ENCODE measurements at places on chromosomes 11 and 22. TPM values are rescaled to one million over a fixed set of nuclear protein-coding genes. Genes with fewer than 3 reads are reported as not detected.

MMP7 gene
- not detected for total RNA-seq

- H3K27ac ChIP-seq: no peak overlapping the region
- no peaks in the 10 kb centered on the region for H3K36me3 ChIP-seq
Observed at GRCh38 chr11:120254788-120255518, 15.0 kb downstream of the POU2F3 start.

GRCh38 chr22:17315310-17315709, 54.0 kb upstream of the CECR2 start:
- H3K27ac ChIP-seq: no peak overlapping the region
- H3K4me1 ChIP-seq: peaks cover 18% of the 10 kb centered on the region
- H3K36me3 ChIP-seq: no peaks in the 10 kb centered on the region
- peaks cover 3% of the 10 kb centered on the region for H3K27me3 ChIP-seq

SLCO2B1 gene
- total RNA-seq: not detected

- peaks cover 18% of the 10 kb centered on the region for H3K27me3 ChIP-seq
- no peak overlapping the region for H3K4me3 ChIP-seq
- no peaks in the 10 kb centered on the region for H3K36me3 ChIP-seq
- DNase-seq: no peak
Observed at GRCh38 chr22:18021431-18021830, 2.9 kb downstream of the MICAL3 start.

ZDHHC8 gene
- total RNA-seq: 119 TPM

POLD4 gene
- 15.4 TPM for total RNA-seq

DYNC2H1 gene
- total RNA-seq: 9.7 TPM

DNA sequence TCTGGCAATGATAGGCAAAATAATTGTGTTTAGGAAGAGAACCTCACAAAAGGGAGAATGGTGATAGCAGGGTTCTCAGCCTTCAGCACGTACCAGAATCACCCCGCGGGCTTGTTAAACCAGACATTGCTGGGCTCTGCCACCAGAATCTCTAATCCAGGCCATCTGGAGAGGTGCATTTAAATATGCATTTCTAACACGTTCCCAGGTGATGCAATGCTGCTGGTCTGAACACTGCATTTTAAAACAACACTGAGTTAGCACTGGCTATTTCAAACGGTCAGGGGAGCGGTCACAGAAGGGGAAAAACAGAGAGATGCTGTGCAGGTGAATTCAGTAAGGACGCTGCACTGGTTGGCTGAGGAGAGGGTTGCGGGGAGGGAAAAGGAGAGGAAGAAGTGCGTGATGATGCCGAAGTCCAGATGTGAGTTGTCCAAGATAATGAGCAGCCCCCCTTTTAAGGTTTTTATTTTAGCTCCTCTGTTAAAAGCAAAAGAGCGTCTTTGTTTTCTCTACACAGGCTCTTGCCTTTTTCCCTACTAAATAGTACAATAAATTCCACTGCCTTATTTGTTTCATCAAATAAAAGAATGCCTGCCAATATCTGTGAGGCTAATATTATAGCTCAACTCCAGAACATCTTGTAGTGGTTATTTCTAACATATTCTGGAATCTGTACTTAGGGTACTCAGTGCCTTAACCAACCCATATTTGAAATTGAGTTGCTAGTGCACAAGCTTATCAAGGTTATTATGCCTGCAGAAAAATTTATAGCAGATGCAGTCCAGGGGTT, 109.6 kb upstream of the POU2AF2 start:
- H3K4me1 ChIP-seq: peaks cover 10% of the 10 kb centered on the region
- no peaks in the 10 kb centered on the region for H3K27me3 ChIP-seq
- H3K36me3 ChIP-seq: no peaks in the 10 kb centered on the region
- H3K4me3 ChIP-seq: no peak overlapping the region

GRCh38 chr11:20467487-20468185, 80.1 kb downstream of the PRMT3 start:
- no peaks in the 10 kb centered on the region for H3K27me3 ChIP-seq
- DNase-seq: no peak
- H3K4me1 ChIP-seq: no peaks in the 10 kb centered on the region
- no peaks in the 10 kb centered on the region for H3K36me3 ChIP-seq
- H3K4me3 ChIP-seq: no peak overlapping the region

- H3K4me3 ChIP-seq: no peak overlapping the region
- no peak for DNase-seq
- no peaks in the 10 kb centered on the region for H3K36me3 ChIP-seq
- peaks cover 2% of the 10 kb centered on the region for H3K27me3 ChIP-seq
Observed at GRCh38 chr11:27910186-27910931, 197.6 kb downstream of the KIF18A start.

- no peak overlapping the region for H3K4me3 ChIP-seq
- no peak overlapping the region for H3K27ac ChIP-seq
- H3K27me3 ChIP-seq: peaks cover 4% of the 10 kb centered on the region
- no peaks in the 10 kb centered on the region for H3K36me3 ChIP-seq
Observed at GRCh38 chr11:47991266-47991830, 11.0 kb downstream of the PTPRJ start.

SYT12 gene
- total RNA-seq: 0.37 TPM

- H3K4me3 ChIP-seq: no peak overlapping the region
- no peak for DNase-seq
- H3K36me3 ChIP-seq: no peaks in the 10 kb centered on the region
Observed at GRCh38 chr11:75319035-75319877, 32.2 kb downstream of the ARRB1 start.

DNA sequence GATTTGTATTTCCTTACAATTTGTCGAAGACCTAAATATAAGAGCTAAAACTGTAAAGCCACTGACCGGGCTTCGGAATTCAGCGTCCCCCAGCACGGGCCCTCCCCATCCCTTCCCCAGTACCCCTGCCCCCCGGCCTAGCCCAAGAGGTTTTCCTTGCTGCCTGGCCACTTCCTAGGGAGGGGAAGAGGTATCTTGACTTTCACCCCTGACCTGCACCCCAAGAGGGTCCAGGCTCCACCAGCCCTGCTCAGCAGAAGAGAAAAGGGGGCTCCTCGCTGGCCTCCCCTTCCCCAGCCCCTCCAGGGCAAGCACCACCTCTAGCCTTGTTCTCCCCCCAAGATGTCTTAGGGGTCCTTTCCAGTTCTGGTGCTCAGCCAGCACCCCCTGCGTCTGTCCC, 26.1 kb upstream of the CARS1 start:
- no peak overlapping the region for H3K27ac ChIP-seq
- no peak overlapping the region for H3K4me3 ChIP-seq
- H3K4me1 ChIP-seq: no peaks in the 10 kb centered on the region
- peaks cover 14% of the 10 kb centered on the region for H3K27me3 ChIP-seq
- no peak for DNase-seq

CASTOR1 gene
- total RNA-seq: 4.5 TPM

SMTN gene
- total RNA-seq: 13.3 TPM

- peaks cover 17% of the 10 kb centered on the region for H3K27me3 ChIP-seq
- H3K4me1 ChIP-seq: peaks cover 46% of the 10 kb centered on the region
- H3K36me3 ChIP-seq: no peaks in the 10 kb centered on the region
- DNase-seq: no peak
Observed at GRCh38 chr11:61833471-61833870, 5.4 kb downstream of the FADS2 start.

DNA sequence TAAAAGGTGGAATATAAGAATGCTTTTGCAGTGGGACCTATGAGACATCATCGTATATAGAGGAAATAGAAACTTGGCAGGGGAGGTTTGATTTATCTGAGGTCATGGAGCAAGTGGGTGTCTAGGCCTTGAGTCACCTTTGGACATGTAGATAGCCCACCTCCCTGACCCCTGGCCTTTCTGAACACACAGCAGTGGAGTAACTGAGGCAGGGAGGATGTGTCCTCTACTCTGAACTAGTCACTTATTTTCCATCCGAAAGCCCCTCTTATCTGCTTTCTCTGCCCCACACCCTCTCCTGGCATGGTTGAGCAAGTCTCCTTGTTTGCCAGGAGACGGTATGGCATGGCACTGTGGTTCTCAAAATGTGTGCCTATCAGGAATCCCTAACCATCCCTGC, 7.9 kb downstream of the CD82 start:
- peaks cover 14% of the 10 kb centered on the region for H3K4me1 ChIP-seq
- H3K4me3 ChIP-seq: no peak overlapping the region
- H3K36me3 ChIP-seq: peaks cover 4% of the 10 kb centered on the region
- H3K27me3 ChIP-seq: peaks cover 2% of the 10 kb centered on the region
- H3K27ac ChIP-seq: no peak overlapping the region

DNA sequence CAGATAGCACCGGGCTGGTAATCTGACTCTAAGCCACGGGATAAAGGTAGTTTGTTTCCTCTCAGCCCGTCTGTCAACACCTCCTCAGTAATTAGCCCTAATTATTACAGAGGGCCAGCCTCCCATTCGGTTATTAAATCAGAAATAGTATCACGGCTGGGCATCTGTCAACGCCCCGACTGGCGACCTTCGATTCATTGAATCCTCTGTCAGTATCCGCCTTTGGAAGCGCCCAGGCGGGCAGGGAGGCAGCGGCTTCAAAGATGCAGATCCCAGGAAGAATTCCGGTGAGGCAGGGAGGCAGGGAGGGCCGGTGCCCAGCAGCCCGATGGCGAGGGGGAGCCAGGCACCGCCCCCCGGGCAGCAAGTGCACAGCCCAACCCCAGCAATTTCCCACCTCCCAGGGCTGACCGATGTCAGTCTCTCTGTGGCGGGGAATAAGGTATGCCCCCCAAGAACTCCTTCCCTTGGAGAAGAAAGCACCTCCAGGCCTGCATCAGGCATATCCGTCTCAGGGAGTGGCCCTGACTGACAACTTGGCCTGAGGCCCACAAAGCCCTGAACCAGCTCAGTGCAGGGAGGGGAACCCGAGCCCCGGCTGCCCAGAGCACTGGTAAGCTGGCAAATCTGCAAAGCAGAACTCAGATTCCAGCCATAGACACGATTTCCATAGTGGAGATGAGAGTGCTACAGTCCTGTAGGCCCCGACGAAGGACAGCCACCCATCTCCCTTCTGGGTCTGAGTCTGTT, 11.4 kb downstream of the GNB1L start:
- H3K4me1 ChIP-seq: no peaks in the 10 kb centered on the region
- H3K27ac ChIP-seq: no peak overlapping the region
- H3K36me3 ChIP-seq: no peaks in the 10 kb centered on the region

CEND1 gene
- total RNA-seq: 58.7 TPM

GRCh38 chr22:40928657-40929056, 22.5 kb upstream of the RBX1 start:
- peaks cover 2% of the 10 kb centered on the region for H3K27me3 ChIP-seq
- no peaks in the 10 kb centered on the region for H3K36me3 ChIP-seq
- H3K4me1 ChIP-seq: no peaks in the 10 kb centered on the region
- DNase-seq: no peak

PARVG gene
- total RNA-seq: not detected

DNA sequence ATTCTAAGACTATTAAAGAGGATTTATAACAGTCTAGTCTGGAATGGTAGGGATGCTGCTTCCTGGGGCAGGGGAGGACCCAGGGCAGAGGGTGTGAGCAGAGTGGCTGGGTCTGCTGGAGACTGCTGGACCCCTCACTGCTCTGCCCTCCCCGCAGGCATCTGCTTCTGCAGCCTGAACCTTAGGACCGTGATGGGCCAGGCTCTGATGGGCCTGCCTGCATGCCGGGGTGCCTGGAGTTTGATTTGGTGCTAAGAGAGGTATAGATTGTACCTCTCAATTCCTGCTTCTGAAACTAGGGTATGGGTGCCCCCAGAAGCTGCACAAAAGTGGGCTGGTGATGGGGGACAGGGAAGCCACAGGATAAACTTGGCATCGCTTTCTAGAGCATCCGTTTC, 54.9 kb downstream of the CD82 start:
- no peak for DNase-seq
- H3K36me3 ChIP-seq: no peaks in the 10 kb centered on the region
- H3K4me1 ChIP-seq: peaks cover 19% of the 10 kb centered on the region

DNA sequence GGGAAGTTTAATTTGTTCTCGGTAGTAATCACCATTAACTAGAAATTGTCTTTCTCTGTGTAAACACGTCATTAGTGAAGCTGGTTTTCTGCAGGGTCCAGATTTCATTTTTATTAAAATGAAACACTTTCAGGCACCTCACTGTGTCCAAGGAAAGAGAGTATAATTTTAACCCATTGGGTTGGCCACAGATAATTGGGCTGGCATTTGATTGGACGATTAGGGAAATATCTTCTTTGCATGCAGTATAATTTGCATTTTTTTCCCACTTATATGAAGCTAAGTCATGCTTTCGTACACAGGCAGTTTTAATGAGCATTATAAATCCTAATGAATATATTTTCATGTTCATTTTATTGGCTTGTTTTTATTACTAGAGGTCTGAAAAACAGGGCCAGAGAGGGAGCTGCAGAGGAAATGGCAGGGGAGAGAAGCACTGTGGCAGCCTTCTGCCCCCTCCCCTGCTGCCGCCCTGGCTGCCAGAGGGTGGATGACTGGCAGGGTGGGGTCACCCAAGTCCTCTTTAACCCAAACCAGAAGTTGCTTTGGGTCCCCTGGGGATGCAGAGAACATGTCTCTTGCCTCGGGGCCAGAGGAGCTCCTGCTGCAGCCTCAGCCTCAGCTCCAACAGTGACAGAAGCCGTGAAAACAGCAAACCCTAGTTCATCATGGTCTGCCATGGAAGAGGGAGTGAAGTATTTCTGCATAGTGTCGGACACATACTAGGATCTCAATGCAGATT, 93.9 kb downstream of the PKNOX2 start:
- H3K4me3 ChIP-seq: no peak overlapping the region
- H3K36me3 ChIP-seq: no peaks in the 10 kb centered on the region
- H3K27me3 ChIP-seq: peaks cover 11% of the 10 kb centered on the region

DNA sequence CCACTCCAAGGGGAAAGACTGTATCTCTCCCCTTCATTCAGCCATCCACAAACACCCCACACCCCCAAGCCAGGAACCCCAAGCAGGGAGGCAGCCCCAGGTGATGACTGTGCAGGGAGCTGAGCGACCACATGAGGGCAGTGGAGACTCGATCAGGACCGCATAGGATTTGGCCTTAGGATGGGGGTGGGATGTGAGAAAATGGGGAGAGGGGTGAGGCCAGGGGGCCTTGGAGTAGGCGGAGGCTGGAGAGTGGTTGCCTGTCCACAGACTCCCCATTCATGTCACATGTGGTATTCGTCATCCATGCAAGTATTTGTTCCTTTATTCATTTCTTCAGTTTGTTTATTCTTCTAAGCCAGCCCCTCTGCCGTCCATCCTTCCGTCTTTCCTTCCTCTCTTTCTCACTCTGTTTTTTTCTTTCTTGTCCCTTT, 2.7 kb upstream of the RHOD start:
- peaks cover 7% of the 10 kb centered on the region for H3K27me3 ChIP-seq
- H3K27ac ChIP-seq: peak overlapping the region; percentile 29
- no peaks in the 10 kb centered on the region for H3K36me3 ChIP-seq
- no peak overlapping the region for H3K4me3 ChIP-seq
- H3K4me1 ChIP-seq: peaks cover 4% of the 10 kb centered on the region

GRCh38 chr11:35709376-35709775, 46.8 kb downstream of the TRIM44 start:
- H3K4me3 ChIP-seq: no peak overlapping the region
- H3K27me3 ChIP-seq: no peaks in the 10 kb centered on the region
- no peaks in the 10 kb centered on the region for H3K4me1 ChIP-seq
- H3K36me3 ChIP-seq: no peaks in the 10 kb centered on the region
- DNase-seq: no peak

DNA sequence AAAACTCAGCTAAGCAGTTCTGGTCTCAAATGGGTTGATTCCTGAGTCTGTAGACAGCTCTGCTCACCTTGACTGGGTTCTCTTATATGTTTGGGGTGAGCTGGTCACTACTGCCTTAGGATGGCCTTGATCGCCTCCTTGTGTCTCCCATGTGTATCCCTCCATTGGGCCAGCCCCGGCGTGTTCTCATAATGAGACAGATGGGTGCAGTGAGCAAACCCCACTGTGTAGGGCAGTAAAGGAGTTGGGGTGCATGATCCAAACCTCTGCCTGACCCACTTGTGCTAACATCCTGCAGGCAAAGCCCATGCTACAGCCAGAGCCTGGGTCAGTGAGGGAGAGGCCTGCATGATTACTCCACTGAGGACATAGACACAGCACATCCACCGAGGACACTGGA, 657.6 kb downstream of the BRD1 start:
- H3K4me3 ChIP-seq: no peak overlapping the region
- peaks cover 5% of the 10 kb centered on the region for H3K27me3 ChIP-seq
- DNase-seq: no peak
- no peak overlapping the region for H3K27ac ChIP-seq
- H3K4me1 ChIP-seq: no peaks in the 10 kb centered on the region
- peaks cover 5% of the 10 kb centered on the region for H3K36me3 ChIP-seq
